ENCODE measurements at places on chromosomes 4 and X.

- no peak for DNase-seq
These were observed 63.6 kb downstream of the REPS2 start for GRCh38 chrX:17009856-17010625.

- no peak for DNase-seq
These were observed 43.1 kb upstream of the FGF2 start for GRCh38 chr4:122783301-122784215.

DNA sequence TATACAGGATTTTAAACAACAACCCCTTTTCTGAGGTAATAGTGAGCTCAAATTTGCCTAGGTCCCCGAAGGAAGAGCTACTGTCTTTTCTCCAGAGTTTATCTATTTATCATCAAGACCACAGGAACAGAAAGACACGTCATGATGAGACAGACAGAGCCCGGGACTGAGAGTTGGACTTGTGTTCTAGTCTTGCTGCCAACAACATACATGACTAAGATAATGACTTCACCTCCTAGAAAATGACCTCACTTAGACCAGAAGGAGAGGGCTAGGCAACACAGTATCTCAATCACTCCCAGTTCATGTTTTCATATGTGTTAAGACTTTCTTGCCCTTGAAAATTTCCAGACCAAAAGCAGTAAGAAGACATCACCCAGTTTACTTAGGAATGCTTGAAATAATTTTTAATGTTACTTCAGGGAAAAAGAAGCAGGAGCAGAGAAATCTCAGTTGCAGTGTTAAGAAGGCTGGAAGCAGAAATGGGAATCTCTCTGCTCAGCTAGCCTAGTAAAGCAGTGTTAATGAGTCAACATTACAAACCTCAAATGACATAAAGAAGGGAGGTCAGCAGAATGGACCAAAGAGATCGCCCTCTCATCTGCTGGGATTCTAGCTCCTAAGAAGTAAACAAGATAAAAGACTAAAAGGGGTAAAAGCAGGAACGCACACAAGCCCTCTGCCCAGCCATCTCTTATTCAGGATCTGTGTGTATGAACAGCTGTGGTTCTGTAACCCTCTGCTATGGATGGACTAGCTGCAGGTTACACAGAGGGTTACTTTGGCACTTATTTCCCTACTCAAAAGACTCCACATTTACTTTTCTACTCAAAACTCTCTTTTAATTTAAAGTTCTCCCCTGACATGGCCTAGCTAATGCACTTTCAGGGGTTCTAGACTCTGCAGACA, 24.8 kb downstream of the PDGFC start:
- no peak for DNase-seq

GRCh38 chr4:53361451-53361850, 4.4 kb downstream of the SCFD2 start:
- no peak for DNase-seq

- no peak for DNase-seq
These were observed 432.8 kb upstream of the LCORL start for GRCh38 chr4:18454349-18454748.

- no peak for DNase-seq
These were observed 49.2 kb upstream of the HDAC8 start for GRCh38 chrX:72621625-72622485.

DNA sequence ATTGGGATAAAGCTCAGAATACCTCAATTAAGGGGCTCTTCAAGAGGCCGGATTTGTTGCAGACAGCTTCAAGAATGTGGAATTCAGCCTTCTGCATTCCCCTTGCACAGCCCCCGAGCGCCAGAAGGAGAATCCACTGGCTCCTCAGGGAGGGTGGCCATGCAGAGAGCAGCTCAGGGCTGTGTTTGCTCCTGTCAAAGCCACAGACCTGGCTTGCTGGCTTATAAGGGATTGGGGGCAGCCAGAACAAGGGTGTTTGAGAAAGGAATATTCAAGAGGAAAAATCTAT, 36.8 kb downstream of the ING2 start:
- no peak for DNase-seq

DNA sequence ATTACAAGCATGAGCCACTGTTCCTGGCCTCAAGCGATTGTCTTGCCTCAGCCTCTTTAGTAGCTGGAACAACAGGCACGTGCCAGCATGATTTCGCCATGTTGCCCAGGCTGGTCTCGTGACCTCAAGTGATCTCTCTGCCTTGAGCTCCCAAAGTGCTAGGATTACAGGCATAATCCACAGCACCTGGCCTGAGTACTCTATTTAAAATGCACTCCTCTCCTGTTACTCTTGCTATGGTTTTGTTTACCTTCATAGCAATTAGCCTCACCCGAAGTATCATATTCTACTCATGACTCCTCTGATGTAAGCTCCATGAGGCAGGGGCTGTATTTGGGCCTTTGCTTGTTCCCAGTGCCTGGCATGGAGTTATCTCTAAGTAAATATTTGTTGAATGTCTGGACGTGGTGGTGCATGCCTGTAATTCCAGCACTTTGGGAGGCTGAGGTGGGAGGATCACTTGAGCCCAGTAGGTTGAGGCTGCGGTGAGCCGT, 92.5 kb upstream of the SLC34A2 start:
- no peak for DNase-seq

DNA sequence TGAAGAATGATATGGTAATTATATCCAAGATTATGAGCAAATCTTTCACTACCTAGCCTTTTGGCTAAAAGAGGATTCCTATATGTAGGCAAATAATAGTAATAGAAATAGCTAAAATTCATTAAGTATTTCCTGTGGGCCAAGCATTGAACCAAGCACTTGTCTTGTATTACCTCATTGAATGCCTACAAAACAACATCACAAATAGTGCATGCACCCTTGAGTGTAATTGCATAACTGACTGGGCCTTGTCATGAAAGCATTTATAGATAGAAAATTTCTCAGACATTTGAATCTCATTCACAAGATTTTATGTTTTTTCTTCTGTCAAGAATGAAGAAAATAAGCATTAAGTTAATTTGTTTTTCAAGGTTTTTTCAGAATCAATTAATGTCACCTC, 3.9 kb upstream of the HPGDS start:
- DNase-seq, result no peak
